Dermis blood vessel endothelial cell (primary cell): ENCODE measurements at places on chromosomes 6 and 20. TPM values are rescaled to one million over a fixed set of nuclear protein-coding genes. Genes with fewer than 3 reads are reported as not detected.

- no peak for DNase-seq
Measured at GRCh38 chr20:1456300-1456699, 10.3 kb downstream of the NSFL1C start.

- DNase-seq: no peak
Measured at GRCh38 chr20:24965065-24965919, 16.2 kb downstream of the CST7 start.

DNA sequence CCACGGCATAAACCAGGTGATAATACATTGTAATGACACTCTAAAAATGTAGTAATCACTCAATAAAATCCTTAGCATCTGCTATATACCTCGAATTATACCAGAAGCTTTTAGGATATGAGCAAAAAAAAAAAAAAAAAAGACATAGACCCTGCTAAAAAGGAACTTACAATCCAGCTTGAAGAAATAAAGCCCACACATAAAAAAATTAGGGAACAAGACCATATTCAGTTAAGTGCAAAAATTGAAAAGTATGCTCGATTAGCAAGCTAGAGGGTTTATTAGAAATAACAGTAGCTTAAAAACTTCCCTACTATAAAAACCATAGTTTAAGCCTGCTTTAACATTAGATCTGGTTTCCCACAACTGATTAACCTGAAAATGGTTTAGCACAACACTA is 135.6 kb downstream of the GMPR start:
- DNase-seq: no peak

- peak; percentile 17 for DNase-seq
Measured at GRCh38 chr6:26170951-26171841, 84.0 kb downstream of the HFE start.

- no peak for DNase-seq
Measured at GRCh38 chr6:19153270-19153980, 683.7 kb upstream of the ID4 start.

Gene PXMP4
- total RNA-seq: 4.3 and 5.0 TPM in 2 replicates

Gene NRSN1
- not detected in 2 replicates for total RNA-seq

DNA sequence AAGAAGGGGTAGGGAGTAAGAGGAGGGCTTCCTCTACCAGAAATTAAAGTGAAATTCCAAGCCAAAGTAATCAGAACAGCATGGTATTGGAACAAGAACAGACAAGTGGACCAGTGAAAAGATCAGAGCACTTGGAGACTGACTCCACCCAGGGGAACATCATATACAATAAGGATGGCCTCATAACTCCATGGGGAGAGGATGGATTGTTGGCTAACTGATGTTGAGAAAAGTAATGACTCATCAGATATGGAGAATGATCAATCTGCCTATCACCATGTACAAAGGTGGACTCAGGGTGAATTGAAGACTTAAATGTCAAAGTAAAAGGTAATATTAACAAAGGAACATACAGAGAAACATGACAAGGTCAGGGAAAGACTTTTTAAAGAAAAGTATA is 12.8 kb downstream of the SLC22A3 start:
- no peak for DNase-seq

Gene OXT
- not detected in 2 replicates for total RNA-seq

Gene TFEB
- total RNA-seq: 5.7 and 6.5 TPM in 2 replicates

GRCh38 chr20:57048027-57048869 is 218.2 kb downstream of the BMP7 start:
- peak; percentile 21 for DNase-seq

DNA sequence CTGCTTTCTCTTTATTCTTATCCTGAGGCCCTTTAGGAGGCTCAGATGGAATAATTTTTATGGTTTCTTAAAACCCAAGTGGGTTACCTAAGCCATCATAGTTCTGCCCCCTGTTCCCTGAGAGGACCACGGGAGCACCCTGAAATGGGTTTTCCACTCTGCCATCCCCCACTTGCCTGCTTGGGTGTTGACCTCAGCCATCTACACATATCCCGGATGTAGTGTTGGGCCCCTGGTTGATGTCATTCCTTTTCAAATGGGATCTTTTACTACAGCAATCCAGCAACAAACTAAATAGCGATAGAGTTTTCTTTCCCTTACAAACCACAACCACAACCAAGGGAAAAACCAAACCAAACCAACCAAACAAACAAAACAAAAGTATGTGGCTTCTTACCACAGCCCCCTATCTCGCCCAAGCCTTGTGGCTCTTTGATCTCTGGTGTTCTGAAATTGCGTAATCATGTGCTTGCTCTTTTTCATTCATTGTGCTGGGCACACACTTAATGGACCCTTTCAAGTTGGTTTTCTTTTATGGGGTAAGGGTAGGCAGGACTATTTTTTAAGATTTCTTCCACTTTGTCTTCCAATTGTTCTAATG is 154.9 kb downstream of the ESR1 start:
- no peak for DNase-seq

Gene CCM2L
- 31.1 and 35.5 TPM in 2 replicates for total RNA-seq

GRCh38 chr6:132268209-132268608 is 133.1 kb downstream of the MOXD1 start:
- no peak for DNase-seq

Gene PGC
- not detected in 2 replicates for total RNA-seq

Gene TSPO2
- not detected in 2 replicates for total RNA-seq

DNA sequence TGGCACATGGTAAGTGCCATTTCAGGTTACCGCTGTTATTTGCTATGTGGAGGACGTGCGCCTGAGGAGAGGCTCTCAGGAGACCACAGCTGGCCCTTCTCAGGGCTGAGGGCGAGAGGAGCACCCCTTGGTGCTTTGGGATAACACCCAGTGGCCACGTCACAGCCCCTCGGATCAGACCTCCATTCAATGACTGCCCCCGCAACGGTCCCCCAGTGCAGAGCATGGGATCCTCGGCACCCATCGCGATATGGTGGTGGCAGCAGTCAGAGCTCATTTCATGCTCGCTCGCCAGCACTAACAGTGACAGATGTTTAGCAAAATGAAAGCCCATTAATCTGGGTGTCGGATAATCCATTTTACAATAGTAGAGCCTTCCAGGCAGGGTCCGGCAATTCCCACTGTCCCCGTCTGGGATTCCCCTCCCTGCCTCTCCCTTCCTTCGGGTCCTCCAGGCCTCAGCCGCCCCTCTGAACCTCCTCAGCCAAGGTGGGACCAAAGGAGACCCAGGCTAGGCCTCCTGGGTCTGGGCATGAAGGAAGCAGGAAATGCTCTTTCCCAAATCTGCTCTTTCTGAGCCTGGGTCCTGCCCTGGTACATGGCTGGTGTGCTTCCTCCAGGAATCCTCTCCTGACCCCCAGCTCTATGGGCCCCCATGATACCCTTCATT is 117.1 kb downstream of the GRM4 start:
- DNase-seq: no peak

GRCh38 chr6:167125410-167125809 is 2.5 kb downstream of the CCR6 start:
- DNase-seq: no peak

Gene DEFB110
- total RNA-seq: not detected in 2 replicates

Gene TBXT
- not detected in 2 replicates for total RNA-seq

DNA sequence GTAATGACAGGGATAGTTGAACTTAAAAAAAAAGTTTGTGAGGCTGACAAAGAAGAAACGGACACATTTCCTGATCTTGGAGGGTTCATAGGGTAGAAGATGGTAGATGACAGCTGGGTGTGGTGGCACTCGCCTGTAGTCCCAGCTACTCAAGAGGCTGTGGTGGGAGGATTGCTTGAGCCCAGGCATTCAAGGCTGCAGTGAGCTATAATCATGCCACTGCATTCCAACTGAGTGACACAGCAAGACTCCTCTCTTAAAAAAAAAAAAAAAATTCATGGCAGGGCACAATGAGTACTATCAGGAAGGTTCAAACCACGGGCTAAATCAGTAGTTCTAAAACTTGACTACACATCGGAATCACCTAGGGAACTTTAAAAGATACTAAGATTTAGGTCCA is 2.0 kb upstream of the MICA start:
- DNase-seq: peak; percentile 73
